BE2C (cell line): ENCODE measurements at places on chromosomes 12 and 14.

GRCh38 chr12:65335021-65335714 lies 56.7 kb downstream of the MSRB3 start:
- DNase-seq, result no peak

- DNase-seq, result no peak
Observed at GRCh38 chr12:16163901-16164300, 113.6 kb downstream of the SLC15A5 start.

DNA sequence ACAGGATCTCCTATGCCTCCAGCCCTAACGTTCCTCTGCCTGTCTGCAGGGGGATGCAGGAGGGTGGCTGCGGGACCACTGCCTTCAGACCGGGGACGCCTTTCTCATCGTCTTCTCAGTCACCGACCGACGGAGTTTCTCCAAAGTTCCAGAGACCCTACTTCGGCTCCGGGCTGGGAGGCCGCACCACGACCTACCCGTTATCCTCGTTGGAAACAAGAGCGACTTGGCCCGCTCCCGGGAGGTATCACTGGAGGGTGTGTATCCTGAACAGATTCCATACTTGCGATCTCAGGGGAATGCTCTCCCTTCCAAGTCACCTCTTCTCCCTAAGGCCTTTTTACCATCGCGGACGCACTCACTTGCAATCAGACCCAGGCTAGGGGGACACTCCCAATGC lies 3.0 kb downstream of the REM2 start:
- no peak for DNase-seq

DNA sequence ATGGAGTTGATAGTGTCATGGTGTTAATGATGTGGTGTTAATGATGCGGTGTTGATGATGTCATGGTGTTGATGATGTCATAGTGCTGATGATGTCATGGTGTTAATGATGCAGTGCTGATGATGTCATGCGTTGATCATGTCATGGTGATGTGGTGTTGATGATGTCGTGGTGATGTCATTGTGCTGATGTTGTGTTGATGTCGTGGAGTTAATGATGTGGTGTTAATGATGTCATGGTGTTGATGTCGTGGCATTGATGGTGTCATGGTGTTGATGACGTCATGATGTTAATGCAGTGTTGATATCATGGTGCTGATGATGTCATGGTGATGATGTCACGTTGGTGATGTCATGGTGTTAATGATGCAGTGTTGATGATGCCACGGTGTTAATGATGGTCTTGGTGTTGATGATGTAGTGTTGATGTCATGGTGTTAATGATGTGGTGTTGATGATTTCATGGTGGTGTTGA lies 49.1 kb upstream of the RIMBP2 start:
- DNase-seq, result no peak

- DNase-seq, result no peak
Observed at GRCh38 chr12:125310461-125310860, 245.2 kb downstream of the AACS start.

DNA sequence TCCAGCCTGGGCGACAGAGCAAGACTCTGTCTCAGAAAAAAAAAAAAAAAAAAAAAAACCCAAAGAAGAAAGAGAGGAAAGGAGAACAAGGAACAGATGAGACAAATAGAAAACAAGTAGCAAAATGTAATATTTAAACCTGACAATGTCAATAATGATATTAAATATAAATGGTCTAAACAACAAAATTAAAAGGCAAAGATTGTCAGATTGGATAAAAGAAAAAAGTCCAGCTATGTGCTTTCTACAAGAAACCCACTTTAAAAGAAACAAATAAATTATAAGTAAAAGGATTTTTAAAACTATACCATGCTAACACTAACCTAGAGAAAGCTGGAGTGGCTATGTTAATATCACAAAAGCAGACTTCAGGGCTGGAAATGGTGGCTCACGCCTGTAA lies 29.7 kb upstream of the APOF start:
- no peak for DNase-seq

- peak; percentile 74 for DNase-seq
Observed at GRCh38 chr14:55301437-55302121, 30.4 kb downstream of the FBXO34 start.
